ENCODE measurements at places on chromosomes 4 and X.

DNA sequence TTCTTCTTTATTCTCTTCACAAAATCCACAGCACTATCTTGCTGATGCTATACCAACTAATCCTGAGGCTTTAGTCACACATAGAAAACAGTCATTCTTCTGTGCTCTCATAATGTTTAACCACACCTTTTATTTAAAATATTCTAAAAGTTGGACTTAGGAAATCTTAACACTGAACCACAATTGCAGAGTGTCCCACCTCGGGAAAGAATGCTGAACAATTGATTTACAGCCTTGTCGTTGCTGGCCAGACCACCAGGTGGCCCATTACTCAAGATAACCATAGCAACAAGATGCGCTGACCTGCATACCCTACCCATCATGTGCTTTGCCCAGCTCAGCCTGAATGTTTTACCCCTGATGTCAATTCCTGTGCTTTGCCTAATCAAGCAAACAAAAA lies 100.8 kb downstream of the ARSJ start:
- peak; percentile 5 for DNase-seq

- DNase-seq = no peak
Observed at GRCh38 chr4:99724067-99724466, 66.4 kb upstream of the C4orf54 start.

DNA sequence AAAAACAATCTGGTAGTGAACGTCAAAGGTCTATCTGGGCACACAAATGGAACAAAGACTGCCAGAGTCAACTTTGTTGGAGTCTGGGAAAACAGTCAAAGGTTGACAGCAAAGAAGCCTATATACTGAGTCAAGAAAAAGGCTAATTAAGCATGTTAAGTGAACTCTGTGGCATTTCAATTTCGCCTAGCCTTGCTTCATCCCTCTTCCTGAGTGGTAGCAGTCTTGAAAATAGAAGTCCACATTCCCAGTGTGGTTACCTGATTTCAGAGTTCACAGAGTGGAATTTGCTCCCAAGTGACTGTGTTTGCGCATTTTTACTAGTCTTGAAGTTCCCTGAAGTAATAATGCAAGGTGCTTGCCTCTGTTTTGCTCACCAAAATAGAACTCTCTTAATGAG lies 760.0 kb downstream of the FSTL5 start:
- no peak for DNase-seq

DNA sequence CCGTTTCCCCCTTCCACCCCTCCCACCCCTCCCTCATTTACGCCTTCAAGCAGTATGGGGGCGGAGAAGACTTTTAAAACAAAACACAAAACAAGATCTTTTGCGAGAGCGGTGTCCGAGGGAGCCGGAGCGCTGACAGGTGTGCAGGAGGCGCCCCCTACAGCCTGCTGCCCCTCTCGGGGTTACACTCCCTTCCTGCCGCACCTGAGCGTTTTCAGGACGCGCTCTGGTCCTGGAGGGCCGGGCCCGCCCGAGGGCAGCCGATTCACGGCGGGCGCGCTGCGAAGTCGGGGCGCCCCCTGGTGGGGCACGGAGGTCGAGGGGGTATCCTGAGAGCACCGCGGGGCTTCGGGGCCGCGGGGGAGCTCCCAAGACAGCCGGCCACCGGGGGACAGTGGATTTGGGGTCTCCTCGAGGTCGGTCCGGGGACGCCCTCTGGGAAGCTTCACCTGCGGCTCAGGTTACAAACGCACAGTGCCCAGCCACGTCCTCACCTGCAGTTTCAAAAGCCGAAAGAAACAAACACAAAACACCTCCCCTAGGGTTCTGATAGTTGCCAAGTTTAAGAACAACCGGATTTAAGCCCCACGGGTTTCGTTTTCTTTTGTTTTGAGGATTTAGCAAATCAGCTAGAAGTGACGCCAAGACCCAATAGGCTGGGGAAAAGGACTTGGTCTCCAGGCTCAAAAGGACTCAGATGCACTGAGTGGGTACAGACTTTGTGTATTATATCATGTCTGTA lies 8.0 kb upstream of the NEUROG2 start:
- DNase-seq = peak; percentile 74

DNA sequence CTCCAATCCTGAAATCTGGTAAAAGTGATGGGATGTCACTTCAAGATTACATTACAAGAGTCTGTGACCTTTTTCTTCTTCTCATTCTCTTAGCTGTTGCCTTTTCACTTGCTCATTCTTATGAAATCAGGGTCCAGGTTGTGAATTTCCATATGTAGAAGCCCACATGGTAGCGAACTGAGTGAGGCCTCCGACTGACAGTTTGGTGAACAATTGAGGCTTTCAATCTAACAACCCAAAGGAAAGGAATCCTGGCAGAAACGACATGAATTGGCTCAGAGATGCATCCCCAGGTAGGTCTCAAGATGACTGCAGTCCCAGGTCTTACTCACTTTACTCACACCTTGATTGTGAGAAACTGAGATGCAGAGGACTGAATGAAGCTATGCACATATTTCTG lies 203.4 kb upstream of the FAT4 start:
- no peak for DNase-seq

DNA sequence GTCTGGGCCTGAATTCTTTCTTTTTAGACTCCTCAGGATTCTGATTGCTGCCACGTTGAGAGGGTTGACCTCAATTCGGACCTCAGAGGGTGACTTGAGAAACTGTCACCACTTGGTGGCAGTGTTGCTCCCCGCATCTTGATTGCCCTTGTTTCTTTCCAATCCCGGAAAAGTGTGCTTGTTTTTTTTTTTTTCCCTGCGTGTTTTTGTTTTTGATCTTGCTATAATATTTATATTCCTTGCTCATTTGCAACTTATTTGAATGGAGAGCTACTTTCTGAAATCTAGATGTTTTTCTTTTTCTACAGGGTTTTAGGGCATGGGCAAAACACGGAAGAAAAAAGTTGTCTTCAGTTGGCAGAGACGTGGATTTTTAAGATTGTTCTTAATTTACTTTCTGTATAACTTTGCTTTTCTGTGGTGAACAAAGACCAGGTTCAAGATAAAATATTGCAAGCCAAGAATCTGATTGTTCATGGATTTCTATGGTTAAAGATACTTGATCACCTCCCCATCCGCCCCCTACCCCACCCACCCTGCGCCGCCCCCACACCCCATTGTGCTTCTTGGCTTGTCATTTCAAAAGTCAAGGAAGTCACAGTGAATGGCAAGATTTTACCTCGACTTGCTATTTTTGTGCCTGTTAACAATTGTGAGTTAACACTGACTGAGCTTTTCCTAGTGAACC lies 102.0 kb downstream of the PTTG2 start:
- peak; percentile 87 for DNase-seq

DNA sequence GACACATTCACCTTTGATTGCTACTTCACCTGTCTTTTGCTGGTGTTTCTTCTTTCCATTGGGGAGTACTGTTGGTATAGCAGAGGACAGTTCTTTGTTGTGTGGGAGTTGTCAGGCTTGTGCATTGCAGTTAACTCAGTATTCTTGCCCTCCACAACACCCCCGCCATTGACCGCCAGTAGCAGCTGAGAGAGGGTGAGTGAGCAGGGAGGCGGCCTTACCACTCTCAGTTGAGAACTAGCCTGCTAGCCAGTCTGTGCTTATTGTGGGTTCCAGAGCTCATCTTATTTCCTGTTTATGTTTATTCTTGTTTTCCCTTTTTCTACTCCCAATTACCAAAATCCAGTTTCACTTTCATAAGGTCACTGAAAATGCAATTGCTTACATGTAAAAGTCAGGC lies 52.2 kb downstream of the STIM2 start:
- no peak for DNase-seq

DNA sequence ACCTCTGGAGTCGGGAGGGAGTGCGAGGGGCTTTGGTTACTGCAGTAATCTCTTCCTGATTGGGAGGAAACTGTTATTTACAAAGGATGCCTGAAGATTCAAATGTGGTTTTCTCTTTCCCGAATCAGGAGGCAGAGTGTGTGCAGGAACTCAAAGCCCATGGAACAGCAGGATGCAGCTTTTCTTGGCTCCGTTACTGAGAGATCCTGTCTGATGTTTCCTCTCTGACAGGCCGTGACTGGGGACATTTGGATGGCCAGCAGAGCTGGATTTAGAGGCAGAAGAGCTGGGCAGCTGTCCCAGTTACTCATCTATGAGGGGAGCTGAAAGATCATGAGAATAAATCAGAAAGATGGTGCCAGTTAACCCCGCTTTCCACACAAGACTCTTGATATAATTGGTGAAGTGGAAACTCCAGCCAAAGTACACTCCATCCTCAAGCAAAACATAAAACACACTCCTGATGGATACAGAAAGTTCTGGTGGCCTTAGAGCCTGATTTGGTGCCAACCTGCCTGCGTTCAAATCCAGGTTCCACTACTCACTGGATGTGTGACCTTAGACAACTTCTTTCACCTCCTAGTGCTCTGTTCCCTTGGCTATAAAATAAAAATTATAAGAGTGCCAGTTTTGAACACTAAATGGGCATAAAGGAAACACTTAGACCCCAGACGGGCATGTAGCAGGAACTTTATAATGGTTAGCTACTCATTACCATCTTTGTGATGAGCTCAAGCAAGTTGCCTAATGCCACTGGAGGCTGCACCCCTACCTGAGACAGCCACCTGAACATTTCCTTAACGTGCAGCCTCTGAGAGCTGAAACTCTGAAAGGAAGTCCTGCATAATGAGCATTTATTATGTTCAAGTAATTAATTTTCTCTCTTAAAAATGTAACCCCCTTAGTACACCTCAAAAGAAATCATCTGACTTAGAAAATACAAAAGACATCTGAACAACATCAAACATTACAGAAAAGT lies 349.0 kb upstream of the GATB start:
- no peak for DNase-seq

- no peak for DNase-seq
Observed at GRCh38 chr4:128658214-128658631, 151.3 kb upstream of the JADE1 start.

DNA sequence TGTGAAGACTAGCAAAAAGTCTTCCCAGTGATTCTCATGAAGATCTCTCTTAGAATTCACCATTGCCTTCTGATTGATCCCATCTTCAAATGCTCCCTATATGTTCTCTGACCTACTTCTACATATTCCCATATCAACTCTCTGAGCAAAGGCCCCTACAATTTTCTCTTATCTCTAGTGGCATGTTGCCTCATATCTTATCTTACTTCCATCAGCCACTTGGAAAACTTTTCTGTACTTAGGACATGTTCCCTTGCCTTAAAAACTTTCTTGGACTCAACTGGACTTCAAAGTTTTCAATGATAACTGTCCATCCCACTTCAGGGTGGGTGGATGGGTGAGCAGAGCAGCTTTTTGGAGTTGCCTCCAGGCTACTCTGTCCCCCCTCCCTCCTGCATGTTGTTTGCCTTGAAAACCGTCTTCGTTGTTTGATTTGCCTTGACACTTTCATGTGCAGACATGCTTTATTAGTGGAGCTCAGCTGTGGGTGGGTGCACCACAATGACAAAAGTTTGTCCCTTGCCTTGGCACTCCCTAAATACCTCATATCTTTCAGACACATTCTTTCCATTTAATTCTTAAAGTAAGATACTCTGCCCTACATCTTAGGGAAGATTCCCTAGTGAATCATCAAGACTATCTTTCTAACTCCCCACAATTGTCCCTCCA lies 18.3 kb upstream of the USP27X start:
- DNase-seq = no peak

DNA sequence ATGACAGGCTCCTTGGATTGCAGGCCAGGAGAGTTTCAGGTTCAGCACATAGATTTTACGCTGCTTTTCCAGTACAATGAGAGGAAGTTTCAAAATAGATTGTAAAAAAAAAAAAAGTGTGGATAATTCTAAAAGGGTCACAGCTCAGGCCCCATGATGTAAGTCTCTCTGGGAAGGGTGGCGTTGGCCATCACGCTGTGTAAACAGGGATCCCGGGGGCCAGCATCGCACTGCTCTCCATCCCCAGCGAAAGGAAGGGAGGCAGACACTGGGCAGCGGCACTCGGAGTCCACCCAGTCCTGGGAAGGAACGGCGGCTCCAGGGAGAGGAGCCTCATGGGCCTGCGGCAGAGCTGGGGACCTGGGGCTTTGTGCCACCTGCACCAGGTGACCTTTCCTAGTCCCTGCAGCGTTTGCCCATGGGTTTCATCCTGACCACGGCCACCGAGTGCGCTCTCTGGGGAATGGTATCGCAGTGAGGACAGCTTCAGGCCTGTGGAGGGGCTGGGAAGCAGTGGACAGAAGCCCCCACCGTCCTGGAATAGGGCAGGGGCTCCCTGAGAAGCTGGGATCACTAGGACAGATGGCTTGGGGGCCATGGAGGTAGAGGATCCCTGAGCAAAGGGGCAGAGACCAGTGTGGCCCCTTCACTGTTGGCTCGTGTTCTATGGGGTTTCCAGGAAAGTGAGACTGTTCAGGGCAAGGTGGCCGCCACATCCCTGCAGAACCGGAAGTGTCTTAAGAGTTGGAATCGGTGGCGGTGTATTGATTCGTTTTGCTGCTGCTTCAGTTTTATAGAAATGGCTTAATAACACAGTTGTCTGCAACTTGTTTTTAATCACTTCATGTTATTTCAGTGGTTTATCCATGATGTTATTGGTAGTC lies 38.9 kb downstream of the RGS12 start:
- no peak for DNase-seq

DNA sequence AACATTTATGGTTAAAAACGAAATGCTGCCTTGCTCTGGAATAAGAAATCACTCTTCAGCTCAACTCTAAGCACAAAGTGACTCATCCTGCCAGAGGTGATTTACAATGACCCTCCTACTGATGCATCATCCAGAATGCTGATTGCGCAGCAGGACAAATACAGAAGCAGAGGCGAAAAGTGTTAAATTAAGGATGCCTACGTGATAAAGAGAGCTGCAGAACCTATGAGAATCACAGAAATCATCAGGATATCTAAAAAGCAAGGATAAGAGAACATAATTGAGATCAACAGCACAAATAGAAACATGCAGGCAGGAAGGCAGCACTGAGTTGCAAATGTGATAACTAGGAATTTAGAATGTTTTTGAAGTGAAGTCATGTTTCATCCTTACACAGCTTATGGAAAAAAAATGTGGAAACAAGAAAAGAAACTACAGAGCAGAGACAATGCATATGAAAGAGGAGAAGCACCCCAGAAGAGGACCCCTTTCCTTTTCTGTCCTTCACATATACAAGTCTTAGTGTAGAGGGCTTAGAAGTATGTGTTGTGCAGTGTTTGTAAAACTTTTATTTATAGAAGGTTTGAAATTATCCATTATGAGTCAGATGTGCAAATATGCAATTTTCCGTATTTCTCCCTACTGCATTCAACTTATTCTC lies 188.4 kb downstream of the SLC7A11 start:
- DNase-seq = no peak

DNA sequence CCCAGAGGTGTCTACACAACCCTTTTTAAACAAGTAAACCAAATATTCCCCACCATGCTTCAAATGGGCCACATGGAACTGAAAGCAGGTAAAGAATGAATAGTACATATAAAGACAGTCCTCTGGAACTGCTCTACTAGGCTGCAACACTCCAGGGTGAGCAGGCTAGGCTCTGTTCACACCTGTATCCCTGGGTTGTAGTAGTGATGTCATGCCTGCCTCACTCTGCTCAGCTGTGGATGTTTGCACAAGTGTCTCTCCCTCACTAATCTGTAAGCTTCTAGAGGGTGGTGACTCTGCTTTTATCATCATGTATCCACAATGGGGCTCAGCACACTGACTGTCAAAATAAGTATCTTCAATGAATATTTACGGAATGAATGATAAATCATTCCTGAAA lies 20.4 kb downstream of the LEF1 start:
- no peak for DNase-seq

- no peak for DNase-seq
Observed at GRCh38 chrX:69024931-69025330, 140.3 kb downstream of the PJA1 start.

All from hematopoietic multipotent progenitor cell treated with erythropoietin and hydrocortisone succinate and interleukin-3 and kit ligand, for 4 days (in vitro differentiated cells).